Activated CD4-positive, alpha-beta memory T cell treated with anti-CD3 and anti-CD28 coated beads, Interleukin-2, amount 10 ng/mL, durations not matched to agents 7 days and 5 days (primary cell): ENCODE measurements at places on chromosomes 11 and 22. TPM values are rescaled to one million over a fixed set of nuclear protein-coding genes. Genes with fewer than 3 reads are reported as not detected.

DRG1 gene
- 73.4 TPM for total RNA-seq

APLNR gene
- not detected for total RNA-seq

EXPH5 gene
- 0.55 TPM for total RNA-seq

DNA sequence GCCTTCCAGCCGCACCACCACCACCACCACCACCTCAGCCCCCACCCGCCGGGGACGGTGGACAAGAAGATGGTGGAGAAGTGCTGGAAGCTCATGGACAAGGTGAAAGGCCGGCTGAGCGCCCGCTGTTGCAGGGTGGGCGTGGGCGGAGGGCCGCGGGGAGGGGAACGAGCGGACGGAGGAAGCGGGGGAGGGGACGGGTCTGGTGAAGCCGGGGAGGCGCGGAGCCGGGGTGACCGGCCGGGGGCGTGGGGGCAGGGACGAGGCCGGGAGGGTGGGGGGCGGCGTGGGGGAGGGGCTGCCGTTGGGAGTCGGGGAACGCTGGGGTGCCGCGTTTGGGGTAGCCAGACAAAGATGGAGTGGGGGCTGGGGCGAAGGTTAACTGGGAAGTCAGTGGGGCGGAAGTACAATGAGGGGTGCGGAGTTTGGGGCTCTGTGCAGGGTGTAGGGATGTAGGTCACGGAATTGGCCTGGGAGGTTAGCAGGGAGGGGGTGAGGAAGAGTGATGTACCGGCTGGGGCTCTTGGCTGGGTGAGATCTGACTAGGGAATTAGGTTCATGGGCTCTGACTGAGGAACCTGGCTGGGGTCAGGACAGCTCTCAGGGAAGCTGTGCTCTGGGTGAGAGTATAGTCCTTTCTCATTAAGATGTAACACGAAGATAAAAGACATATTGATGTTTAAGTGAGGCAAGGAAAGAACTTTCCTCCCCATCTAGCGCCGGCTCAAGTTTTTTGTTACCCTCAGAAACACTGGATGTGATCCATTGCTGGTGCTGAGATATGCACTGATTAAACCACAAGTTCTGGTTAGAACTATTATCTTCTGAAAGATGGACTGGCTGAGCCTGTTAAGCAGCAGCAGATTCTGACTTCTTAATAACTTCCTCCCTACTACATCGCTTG lies 624 bp downstream of the CBL start:
- peak; percentile 61 for DNase-seq

DNA sequence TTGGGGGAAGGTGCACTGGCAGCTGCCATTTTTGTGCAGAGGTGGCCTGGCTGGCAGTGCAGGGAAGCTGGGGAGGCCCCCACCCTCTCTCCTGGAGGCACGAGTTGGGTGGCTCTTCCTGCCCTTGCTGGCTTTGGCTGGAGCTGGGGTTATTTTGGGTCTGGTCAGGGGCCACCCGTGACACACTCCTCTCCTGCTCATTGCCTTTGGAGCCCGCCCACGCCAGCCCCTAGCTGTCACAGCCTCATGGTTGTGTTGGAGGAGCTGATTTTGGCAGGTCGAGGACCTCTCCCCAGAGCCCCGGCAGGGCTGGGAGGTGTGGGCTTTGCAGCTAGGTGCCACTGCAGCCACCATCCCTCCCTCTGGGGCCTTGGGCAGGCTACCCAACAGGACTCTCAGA lies 21.5 kb downstream of the FBLN1 start:
- no peak for DNase-seq

DNA sequence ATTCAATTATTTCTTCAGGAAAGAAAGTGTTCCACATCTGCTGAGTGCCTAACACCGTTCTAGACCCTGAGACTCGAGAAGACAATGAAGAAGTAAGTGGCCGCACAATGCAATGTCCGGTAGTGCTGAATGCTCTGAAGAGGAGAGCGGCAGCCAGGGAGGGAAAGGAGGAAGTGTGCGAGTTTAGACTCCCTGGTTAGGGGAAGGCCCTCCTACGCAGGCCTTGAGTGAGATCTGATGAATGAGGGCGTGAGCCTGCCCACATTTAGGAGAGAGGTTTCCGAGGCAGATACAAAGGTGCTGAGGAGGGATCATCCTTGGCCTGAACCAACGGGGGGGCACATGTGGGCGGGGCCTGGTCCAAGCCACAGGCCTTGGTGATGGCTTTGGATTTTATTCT lies 558.6 kb downstream of the NTM start:
- DNase-seq: no peak

GRCh38 chr11:79982185-79982584 lies 541.4 kb upstream of the TENM4 start:
- DNase-seq: no peak

DNA sequence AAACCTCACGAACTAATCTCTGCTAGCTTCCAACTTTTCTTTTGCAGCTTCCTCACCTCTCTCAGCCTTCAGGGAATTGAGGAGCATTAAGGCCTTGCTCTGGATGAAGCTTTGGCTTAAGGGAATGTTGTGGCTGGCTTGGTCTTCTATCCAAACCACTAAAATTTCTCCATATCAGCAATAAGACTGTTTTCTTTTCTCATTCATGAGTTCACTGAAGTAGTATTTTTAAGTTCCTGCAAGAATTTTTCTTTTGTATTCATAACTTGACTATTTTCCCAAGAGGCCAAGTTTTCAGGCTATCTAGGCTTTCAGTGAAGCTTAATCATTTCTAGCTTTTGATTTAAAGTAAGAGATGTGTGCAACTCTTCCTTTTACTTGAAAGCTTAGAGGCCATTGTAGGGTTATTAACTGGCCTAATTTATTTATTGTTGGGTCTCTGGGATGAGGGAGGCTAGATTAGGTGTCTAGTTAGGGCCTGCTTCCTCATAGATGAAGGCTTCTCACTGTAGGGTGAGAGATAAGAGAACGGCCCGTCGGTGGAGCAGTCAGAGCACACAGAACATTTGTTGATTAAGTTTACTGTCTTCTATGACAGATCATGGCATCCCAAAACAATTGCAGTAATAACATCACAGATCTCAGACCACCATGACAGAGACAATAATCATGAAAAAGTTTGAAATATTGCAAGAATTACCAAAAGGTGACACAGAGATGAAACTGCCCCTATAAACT lies 33.2 kb downstream of the CSF2RB start:
- no peak for DNase-seq
